GM10248 (cell line): ENCODE measurements at places on chromosomes 4 and X.

GRCh38 chr4:9812501-9813340 is 31.3 kb downstream of the DRD5 start:
- no peak for DNase-seq

- no peak for DNase-seq
These were observed 53.4 kb upstream of the CBR4 start for GRCh38 chr4:169063441-169063840.

- DNase-seq, result peak; percentile 47
These were observed 5.7 kb upstream of the ZBTB33 start for GRCh38 chrX:120244735-120245498.

GRCh38 chr4:139282065-139282720 is 2.2 kb upstream of the MGARP start:
- no peak for DNase-seq

DNA sequence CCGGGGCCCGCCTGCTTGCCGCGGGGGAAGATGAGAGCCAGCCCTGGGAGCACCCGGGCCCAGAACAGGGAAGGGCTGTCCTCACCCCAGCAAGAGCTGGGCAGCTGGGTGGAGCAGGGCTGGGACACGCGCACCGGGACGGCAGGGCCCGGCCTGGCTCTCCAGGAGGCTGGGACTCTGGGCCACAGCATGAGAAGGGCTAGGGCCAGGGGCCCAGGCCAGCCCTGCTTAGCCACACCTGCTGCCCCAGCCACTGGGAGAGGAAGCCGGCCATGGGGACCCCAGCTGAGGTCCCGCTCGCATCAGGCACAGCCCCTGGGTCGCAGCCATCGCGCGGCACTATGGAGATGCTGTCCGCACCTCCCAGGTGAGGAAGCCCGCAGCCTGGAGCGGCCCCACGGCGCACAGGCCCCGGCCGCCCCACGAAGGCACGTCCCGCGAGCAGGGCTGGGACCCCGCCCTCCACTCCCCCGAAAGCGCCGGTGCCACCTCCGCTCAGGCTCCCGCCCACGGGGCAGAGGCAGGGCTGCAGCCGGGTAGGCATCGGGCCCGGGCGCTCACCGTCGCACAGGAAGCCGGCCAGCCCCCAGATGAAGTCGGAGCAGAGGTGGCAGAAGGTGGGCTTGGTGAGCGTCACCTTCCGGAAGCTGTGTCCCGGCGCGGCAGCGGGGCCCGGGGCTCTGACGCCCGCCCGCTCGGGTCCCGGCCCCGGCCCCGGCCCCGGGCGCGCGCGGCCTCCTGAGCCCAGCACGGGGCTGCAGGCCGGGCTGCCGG is 531 bp downstream of the DGKQ start:
- DNase-seq, result peak; percentile 59

GRCh38 chr4:99447079-99447478 is 11.9 kb upstream of the ADH7 start:
- no peak for DNase-seq

DNA sequence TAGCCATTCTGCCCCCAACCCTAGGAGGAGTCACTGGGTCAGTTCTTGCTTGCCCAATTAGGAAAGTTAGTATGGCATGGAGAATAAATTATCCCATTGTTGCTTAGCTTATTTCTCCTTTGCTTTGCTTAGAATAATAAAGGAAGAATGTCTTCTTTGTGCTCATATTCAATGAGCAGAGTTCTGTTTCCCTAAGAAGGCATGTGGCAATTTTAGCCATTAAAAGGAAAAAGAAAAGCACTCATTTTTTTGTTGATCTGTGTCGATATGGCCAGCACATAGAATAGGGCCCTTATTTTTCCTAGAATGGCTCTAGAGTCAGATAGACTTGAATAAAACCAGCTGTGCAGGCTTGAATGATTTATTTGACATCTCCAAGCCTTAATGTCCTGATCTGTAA is 166.4 kb upstream of the PPARGC1A start:
- no peak for DNase-seq

DNA sequence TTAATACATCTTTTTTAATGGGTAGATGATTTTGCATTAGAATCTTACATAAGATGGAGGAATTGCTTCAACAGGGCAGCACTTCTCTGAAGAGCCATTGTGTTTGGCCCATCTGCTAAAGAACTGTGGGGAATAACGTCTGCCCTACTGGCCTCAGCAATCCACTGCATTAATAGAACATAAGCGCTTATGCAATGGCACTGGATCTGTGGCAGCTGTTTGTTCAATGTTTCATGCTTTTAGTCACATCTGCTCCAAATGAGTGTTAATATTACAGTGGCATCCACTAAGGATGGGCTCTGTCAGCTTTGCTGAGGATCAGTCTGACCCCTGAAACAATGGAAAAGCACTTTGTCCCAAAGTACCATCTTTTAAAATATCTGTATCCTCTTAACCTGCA is 279.0 kb upstream of the GK2 start:
- DNase-seq, result no peak
